ENCODE measurements at places on chromosomes 12 and 14. TPM values are rescaled to one million over a fixed set of nuclear protein-coding genes. Genes with fewer than 3 reads are reported as not detected.
A peak's percentile ranks its signal among the peaks of the same experiment; 100 is the strongest.

Gene SOAT2
- total RNA-seq = not detected

Gene PTPRO
- total RNA-seq = 3.1 TPM

Gene OR6C2
- not detected for total RNA-seq

Gene SLC35F4
- total RNA-seq = 0.37 TPM

Gene MAP3K9
- total RNA-seq = 11.2 TPM

Gene CCDC177
- 7.5 TPM for total RNA-seq

Gene PTPRB
- 0.93 TPM for total RNA-seq

- no peak for DNase-seq
These were observed 15.9 kb upstream of the CLEC4E start for GRCh38 chr12:8556531-8557097.

DNA sequence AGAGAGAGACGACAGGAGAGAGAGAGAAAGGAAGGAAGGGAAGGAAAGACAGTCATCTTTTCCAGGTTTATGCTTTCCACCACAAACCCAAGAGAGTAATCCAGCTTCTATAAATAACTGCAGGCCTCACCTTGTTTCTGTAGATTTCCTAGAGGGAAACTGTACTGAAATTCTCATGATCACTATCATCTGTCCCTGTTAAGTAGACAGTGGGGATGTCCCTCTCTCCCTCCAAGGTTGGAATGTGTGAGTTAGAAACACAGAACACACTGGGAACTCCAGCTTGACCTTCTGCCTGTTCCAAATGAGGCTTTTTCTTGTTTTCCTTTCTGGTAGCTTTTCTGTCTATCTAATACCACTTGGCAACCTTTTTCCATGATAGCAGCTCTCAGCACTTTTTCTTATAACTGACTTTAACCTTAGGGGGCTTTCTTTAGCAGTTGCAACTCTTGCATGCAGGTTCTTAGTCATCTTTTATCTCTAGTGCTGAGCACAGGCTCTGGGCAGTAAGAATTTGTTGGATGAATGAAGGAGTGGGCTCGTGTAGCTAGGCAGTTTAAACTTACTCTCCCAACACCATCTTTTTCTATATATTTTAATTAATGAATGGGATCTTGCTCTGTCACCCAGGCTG is 22.8 kb upstream of the FBXO33 start:
- DNase-seq = no peak

- no peak for DNase-seq
These were observed 65.9 kb downstream of the NOVA1 start for GRCh38 chr14:26531894-26532293.

GRCh38 chr12:83016218-83016835 is 329.6 kb downstream of the TMTC2 start:
- DNase-seq = no peak

DNA sequence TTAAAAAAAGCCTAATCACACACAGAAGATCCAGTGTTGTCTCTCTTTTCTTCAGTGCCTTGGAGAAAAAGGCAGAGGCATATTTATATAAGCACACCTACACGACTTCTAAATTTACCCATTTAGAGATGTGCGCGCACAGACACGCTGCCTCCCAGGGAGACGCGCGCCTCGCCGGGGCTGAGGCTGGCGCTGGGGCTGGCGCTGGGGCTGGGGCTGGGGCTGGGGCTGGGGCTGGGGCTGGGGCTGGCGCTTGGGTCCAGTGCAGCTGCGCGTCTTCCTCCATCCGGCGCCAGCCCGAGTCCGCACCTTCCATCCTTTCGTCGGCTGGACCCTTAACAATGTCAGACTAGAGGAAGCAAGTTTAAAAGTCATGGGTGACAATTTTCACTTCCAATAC is 118.4 kb upstream of the ARID2 start:
- DNase-seq = no peak

DNA sequence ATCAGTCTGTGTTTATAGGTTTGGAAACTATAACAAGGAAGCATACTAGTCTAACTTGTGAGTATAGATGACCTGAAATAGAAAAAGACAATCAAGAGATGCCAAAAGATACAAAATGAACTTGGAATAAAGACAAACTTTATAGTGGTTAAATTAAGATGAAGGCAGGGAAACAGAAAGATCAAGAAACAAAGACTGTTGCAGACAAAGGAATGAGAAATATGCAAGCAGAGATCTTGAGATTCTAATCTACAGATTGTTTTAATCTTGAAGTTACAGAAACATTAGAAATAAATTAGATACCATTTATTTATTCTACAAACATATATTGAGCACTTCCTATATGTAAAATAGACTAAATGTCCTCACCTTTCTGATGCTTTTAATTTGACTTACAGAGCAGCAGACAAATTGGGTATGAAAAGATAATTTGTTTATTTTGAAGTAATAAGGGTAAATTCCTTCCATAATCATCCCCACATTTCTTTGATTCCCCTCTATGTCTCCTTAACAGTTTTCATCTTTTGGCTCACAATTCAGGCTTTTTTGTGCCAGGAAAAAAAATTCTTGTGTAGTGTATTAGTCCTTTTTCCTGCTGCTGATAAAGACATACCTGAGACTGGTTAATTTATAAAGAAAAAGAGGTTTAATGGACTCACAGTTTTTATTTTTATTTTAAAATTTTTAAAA is 134.4 kb downstream of the KITLG start:
- DNase-seq = no peak

- DNase-seq = no peak
These were observed 442.0 kb downstream of the MED13L start for GRCh38 chr12:115835445-115835844.

GRCh38 chr12:20370014-20370386 is 1.7 kb downstream of the PDE3A start:
- peak; percentile 1 for DNase-seq

DNA sequence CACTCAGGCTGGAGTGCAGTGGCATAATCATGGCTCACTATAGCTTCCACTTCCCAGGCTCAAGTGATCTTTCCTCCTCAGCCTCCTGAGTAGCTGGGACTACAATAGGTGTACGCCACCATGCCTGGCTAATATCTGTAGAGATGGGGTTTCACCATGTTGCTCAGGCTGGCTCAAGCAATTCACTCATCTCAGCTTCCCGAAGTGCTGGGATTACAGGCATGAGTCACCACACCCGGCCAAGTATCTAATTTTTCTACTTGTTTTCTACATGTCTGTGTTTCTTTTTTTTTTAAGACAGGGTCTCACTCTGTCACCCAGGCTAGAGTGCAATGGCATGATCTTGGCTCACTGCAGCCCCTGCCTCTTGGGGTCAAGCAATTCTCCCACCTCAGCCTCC is 119.7 kb upstream of the MED13L start:
- no peak for DNase-seq

GRCh38 chr14:98070536-98070935 is 1201.5 kb downstream of the BCL11B start:
- no peak for DNase-seq

DNA sequence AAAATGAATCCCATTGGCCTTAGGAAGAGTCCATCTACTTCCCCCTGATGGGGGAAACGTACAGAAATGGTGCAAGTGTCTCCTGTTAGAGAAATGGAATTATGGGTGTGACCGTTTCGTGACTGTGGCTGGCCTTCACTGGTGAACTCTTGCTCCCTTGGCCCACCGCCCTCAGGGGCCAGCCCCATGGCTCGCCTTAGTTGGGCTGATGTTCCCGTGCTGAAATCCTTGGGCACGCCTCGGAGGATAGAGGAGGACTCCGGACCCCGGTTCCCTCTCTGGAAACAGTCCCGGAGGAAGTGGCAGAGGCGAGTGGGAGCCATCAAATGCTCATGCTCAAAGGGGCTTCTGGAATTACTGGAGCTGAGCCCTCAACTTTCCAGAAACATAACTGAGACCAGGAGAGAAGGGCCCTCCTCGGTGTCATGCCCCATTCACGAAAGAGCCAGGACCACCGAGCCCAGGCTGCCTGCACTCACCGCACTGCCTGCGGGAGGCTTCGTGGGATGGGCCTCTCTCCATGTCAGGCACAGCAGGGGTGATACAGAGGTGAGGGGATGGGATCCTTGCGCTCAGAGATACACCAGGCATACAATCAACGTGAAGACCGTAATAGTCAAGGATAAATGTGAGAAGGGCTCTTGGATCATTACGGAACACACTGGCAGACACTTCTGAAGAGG is 10.1 kb upstream of the CACNA2D4 start:
- DNase-seq = no peak

DNA sequence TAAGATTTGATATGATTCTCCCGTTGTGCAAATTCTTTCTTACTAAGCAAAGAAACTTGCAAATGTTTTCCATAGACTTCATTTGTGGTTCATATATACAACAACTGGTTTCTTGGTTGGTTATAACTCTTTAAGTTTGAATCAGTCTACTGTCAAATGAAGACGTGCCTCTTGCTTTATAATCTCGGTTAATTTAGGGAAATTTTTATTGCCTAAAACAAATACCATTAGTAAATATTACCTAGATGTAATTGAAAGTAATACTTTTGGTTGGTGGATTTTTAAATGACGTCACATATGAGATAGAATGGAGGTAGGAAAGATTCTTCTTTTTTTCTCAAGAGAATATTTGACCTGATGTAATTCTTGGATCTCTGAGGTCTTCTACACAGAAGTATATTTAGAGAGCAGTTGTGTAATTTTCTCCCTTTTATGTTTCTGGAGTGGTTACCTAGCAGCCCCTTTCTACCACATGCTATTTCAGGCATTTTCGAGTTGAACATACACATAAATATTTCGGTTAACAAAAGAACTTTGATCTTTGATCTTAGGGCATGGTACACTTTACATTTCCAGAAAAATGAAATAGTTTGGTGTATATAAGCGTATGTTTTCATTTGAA is 1.7 kb downstream of the ATF7IP start:
- no peak for DNase-seq

DNA sequence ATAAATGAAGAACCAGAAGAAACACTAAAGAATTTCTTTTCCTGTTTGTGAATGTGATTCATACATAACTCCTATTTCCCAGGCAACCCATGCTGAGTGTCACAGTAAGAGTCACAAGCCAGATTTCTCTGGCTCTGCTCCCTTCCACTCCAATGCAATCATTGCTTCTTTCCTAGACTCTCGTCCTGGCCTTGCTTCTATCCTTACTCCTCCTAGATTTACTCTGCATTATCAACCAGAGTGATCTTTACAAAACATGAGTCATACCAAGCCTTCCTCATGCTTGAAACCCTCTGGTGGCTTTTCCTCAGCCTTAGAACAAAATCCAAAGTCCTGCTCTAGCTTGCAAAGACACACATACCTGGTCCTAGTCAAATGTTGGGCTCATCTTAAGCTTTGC is 13.3 kb downstream of the IL22 start:
- no peak for DNase-seq

GRCh38 chr14:62270236-62270635 is 508.0 kb downstream of the SNAPC1 start:
- no peak for DNase-seq

GRCh38 chr14:93533842-93534241 is 103.1 kb downstream of the UNC79 start:
- DNase-seq = no peak

DNA sequence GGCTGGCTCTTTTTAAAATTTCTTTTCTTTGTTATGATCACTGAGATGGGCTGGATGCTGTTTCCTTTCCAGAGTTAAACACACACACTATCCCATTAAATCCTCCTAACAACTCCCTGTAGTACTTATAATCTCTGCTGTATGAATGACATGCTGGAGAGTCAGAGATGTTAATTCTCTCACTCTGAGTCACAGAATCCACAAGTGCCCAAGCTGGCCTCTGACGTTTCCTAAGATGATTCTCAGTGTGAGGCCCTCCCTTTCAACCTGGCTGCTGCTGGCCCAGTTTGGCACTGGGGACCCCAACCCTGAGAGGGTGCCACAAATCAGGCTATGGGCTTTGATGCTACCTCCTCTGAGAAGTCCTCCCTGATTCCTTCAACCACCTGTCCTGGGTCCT is 5.4 kb downstream of the NOS1 start:
- no peak for DNase-seq

DNA sequence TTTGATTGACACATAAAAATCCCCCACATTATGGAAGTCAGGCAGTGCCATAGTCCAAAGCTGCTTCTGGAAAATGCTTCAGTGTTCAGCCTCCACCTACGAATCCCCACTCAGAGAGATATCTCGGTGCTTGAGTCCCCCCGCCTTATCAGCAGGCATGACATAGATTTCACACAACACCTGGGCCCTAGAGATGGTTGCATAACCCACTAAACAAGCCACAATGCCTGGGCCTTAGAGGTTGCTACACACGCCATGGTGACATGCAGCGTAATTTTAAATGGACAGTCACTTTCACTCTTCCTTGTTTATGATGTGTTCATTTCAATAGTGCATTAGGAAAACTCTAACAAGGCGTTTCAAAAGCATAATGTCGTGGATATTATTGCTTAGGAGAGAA is 38.0 kb downstream of the CCDC60 start:
- DNase-seq = no peak

GRCh38 chr14:46573498-46573897 is 78.1 kb downstream of the RPL10L start:
- DNase-seq = no peak

Measured in neural crest cell (in vitro differentiated cells).